ENCODE measurements at places on chromosomes 1 and 21.

DNA sequence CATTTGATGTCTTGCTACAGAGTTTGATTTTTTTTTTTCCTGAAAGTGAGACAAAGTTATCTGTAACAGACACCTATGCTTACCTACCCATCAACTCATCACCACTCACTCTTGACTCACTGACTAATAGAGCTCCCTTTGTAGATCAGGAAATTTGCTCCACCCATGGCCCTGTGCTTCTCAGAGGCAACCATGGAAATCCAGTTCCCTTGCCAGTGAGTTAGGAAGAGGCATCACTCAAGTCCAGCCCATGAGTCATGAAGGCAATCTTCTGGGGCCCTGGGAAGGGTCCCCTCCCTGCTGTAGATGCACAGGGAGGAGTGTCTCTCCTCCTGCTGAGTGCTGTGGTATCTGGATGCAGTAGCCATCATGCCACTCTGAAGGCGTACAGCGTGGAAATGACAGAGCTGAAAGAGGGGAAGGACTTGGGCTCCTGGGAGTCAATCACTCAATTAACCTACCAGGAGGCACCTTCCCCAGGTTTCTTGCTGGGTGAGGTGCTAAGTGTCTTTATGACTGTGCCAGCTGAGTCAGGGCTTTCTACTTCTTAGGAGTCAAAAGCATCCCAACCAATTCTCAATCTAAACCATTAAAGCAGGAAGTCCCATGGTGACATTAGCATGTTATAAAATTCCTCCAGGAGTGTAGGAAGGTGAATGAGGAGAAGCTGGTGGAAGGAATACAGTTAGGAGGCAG is 56.1 kb downstream of the DNTTIP2 start:
- ATAC-seq: peak; percentile 58

GRCh38 chr21:38664841-38665240 is 140.9 kb upstream of the ETS2 start:
- no peak for ATAC-seq

DNA sequence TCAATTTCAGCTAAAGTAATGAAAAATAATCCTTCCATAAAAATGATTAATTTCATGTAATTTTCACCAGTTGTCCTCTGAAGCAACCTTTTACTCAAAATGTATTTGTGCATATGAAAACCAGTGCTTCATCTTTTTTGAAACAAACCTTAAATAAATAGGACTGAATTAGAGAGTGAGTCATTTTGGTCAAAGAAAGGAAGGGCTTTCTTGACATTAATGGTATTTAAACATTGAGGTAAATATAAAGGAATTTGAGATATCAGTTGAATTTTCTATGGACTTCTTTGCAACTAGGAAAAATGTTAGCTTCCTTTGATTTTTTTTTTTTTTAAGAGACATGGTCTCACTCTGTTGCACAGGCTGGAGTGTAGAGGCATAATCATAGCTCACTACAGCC is 38.7 kb downstream of the SNX7 start:
- no peak for ATAC-seq

GRCh38 chr1:225657462-225657989 is 4.6 kb upstream of the ENAH start:
- ATAC-seq: no peak

GRCh38 chr21:44975720-44976555 is 36.1 kb downstream of the SLX9 start:
- no peak for ATAC-seq

DNA sequence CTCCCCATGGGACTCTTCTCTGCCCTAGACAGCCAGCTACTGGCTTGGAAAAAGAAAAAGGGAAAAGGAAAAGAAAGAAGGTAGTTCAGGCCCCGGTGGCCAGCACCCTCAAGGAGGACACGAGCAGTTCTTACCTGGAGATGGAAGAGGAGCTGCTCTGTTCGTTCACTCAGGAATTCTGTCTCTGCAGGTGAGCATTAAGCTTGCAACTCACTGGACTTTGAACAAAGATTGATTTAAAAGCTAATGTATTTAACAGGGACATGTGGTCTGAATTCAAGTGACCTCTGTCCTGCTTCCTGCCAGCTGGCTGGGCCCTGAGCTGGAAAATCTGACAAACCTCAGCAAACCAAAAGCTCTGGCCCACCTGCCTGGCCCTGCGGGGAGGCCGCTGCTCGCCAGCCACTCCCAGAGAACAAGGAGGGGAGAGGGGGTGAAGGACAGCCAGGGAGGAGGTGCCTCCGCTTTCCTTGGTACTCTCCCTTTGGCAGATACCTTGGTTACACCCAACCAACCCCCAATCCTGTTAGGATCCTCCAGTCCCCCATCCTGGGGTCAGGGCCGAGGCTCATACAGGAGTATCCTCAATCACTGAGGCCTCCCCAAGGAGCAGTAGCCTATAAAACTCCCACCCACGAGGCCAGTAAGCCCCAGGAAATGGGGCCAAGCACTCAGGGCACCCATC is at the start of gene PDZK1:
TSS of gene PDZK1 (minus strand) at position 186 of the 685 bp plus-strand sequence. CDS start 19,347 bp downstream, outside the sequence.
- no peak for ATAC-seq

- peak; percentile 83 for ATAC-seq
These were observed 39.5 kb upstream of the RGS1 start for GRCh38 chr1:192535916-192536664.

DNA sequence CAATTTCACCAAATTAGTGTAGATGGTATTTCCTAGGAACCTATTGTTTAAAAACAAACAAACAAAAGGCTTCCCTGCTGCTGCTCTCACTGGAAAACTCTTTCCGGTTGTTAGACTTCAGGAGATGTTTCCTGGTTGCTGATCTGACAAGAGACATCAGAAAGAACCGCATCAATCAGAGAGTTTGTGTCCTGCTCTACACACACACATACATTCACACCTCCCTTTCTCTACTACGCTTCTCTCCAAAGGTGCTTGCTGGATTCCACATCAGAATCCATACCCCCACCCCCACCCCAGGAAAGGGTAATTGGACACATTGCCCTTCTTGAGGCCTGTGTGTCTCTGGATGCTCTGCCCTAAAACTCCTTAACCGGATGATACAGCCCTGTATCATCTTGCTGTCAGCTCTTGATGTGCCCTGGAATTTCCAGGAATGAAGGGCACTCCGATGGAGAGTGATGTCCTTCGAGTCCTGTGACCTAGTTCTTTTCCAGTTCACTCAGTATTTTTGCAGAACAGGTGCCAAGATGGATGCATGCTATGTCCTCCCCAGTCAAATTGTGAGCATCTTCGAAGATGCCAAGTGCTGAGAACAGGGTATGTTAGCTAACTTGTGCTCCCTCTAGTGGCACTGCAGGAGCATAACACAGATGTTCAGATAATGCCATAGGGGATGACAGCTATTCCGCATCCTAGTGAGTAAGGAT is 113.7 kb upstream of the SLC35F3 start:
- ATAC-seq: peak; percentile 77

Measured in activated T-helper 17 cell treated with anti-CD3 and anti-CD28 coated beads, Interleukin-2, amount 50 U/mL, for 72 hours (primary cell).